Caki2 (cell line): ENCODE measurements at places on chromosomes 11 and 22. TPM values are rescaled to one million over a fixed set of nuclear protein-coding genes. Genes with fewer than 3 reads are reported as not detected.

PRODH gene
- 7.0 and 23.5 TPM in 2 replicates for total RNA-seq

WEE1 gene
- 80.6 and 104 TPM in 2 replicates for total RNA-seq

DKK3 gene
- 54.2 and 67.3 TPM in 2 replicates for total RNA-seq

HTR3B gene
- total RNA-seq = not detected in 2 replicates

IGF2 gene
- total RNA-seq = 2.3 and 5.6 TPM in 2 replicates

LRRC55 gene
- not detected in 2 replicates for total RNA-seq

OR51V1 gene
- total RNA-seq = not detected in 2 replicates

KCNJ5 gene
- total RNA-seq = 0.14 TPM in 1 of 2 replicates, not detected in the other

RFPL2 gene
- 0.49 and 2.8 TPM in 2 replicates for total RNA-seq

PGA5 gene
- not detected in 2 replicates for total RNA-seq

OTOG gene
- total RNA-seq = not detected in 2 replicates

CRYBB2 gene
- not detected in 2 replicates for total RNA-seq

GRCh38 chr11:30861064-30861463 is 274.9 kb upstream of the MPPED2 start:
- no peak for DNase-seq

- no peak for DNase-seq
Observed at GRCh38 chr11:100619484-100619883, 67.6 kb upstream of the ARHGAP42 start.

DNA sequence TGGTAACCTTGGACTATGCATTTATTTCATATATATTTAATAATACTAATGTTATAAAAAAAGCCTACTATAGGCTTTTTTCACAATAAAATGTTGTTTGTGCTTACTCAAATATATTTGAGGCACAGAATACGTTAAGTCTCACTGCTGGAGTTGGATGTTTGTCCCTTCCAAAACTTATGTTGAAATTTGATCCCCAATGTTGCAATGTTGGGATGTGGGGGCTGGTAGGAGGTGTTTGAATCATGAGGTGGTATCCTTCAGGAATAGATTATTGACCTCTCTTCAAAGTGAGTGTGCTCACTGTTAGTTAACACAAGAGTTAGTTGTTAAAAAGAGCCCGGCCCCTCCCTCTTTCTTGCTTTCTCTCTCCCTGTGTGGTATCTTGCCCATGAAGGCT is 1295.9 kb downstream of the JRKL start:
- no peak for DNase-seq

DNA sequence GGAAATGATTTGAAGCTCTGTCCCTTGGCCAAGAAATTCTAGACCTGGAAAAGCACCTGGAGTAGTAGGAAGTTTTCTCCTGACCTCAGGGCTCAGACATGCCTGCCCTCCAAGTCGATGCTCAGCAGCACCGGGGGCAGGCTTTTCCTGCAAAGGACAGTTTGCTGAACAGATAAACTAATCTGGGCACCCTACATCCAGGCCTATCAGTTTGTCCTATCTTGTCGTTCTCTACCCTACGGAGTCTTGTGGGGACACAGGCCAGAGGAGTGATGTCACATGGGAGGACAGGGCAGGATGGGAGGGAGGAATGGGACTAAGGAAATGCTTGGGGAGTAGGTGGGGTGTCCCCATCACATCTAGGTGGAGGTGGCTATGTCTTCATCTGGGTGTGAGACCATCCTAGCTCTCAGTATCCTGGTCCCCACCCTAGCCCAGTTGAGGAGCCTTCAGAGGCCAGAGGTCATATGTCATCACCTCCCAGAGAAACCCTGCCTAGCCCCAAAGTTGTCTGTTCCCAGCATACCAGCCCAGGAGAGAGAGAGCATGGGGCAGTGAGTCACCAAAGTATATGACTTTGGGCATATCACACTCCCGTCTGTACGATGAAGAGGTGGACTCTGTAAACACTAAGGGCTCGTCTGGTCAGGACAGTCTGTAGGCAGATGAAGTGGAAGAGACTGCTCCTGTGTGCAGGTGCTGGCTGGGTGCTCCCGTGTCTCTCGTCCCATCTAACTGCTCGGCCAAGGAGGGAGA is 18.1 kb upstream of the FCHSD2 start:
- no peak for DNase-seq

DNA sequence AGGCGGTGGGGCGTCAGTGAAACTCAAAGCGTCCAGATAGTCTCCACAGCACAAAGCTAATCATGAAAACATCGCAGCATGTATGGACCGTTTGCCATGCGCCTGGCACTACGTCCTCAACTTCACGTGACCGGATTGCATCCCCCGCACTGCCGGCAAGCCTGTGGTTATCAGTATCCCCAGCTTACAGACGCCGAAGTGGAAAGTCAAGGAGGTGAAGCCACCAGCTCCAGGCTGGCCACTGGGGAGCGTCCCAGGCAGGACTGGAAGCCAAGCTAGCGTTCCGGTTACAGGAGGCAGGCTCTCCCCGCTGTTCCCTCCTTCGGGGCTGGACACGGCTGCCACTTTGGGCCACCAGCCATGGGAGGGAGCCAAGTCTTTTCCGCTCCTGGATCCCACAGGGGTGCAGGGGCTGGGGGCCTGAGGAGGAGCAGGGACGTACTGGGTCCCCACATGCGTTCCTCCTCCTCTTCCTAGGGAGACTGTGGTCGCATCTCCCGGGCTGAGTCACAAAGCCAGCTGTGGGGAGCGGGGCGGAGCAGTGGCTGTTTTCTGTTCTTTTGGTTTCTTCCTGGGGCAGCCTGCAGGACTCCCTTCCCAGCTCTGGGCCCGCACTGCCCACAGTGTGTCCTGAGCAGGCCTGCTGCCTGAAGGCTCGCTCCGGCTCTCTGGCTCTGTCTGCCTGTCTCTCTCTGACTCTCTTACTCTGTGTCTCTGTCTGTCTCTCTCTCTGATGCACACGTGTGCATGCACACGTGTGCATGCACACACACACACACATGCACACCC is 4.3 kb upstream of the OSBPL5 start:
- no peak for DNase-seq

DNA sequence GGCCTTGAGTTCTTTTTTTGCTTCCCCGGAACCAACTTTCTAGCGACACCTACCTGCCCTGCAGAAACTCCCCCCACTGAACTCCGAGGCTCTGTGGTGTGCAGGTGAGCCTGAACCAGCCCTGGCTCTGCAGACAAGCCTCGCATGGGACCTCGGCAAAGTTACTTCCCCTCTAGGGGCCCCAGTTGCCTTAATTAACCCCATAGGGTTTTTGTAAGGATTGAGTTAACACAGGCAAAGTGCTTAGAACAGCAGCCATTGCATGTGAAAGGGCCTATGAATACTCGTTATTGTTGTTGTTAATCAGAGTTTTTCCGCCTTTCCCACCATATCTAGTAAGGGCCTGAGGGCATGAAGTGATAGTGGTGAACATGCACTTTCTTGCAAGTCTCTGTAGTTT is 12.6 kb upstream of the SYT13 start:
- DNase-seq = no peak

GRCh38 chr11:69272831-69273485 is 21.0 kb upstream of the MYEOV start:
- no peak for DNase-seq

DNA sequence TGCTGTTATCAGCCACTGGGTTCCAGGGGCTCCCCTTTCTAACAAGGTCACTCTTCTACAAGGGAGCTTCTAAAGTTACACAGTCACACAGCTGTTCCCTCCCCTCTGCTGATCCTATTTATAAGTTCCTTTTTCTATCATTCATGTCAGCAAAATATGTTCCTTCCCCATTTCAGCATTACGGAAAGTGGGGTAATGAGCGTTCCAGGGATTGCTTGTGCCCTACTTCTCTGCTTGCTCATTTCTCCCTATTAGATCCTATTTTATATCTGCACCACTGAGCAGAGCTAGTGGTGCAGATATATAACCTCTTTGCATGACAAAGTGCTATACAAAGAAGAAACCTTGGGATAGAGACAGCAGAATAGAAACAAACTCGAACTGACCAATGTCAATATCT is 22.7 kb upstream of the PLEKHB1 start:
- DNase-seq = no peak

DNA sequence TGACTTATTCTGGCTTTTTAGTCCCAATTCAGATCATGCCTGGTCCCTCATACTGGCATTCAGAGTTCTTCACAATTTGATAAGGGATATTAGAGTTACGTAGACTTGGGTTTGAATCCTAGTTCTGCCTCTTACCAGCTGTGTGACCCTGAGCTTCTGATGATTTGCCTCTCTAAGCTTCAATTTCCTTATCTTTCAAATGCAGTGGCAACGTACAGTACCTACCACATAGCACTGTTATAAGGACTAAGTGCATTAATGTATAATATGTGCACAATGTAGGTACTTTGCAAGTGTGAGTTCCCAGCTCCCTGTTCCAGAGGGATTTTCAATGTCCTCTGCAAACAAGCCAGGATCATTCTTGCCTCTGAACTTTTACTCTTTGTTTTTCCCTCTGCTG is 7.3 kb downstream of the RHOG start:
- DNase-seq = no peak

GRCh38 chr11:13225038-13226001 is 52.3 kb upstream of the BMAL1 start:
- peak; percentile 68 for DNase-seq

DNA sequence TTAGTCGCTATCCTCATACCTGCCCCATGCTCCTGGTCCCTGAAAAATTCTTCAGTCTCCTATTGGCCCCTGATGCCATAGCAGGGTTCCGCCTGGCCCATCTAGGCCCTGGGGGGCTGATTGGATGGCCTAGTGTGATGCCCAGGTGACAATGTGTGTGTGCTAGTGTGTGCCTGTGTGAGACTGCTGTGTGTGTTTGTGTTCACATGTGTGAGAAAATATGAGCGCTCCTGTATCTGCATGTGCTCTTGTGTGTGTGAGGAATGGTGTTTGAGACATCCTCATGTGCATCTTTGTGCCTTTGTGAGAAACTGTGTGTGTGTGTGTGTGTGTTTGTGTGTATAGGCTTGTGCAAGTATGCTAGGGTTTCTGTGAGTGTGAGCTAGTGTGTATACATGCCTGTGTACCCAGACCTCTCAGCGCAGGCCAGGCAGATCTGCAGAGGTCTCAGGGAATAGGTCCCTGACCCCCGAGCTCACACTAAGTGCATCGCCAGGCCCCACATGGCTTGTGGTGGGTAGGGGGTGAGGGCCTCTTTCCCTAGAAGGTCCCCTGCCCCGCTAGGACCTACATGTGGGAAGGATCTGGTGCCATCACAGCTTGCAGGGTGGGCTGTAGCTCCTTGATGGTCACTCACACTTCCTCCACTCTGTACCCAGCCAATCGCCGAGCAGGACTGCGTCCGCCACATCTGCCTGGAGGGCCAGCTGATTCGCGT is 64.6 kb downstream of the OTOG start:
- no peak for DNase-seq

- DNase-seq = no peak
Observed at GRCh38 chr11:15841931-15842740, 514.2 kb downstream of the SOX6 start.

- no peak for DNase-seq
Observed at GRCh38 chr11:121917482-121917881, 198.5 kb downstream of the BLID start.

GRCh38 chr11:60164550-60165075 is 18.3 kb downstream of the MS4A6A start:
- no peak for DNase-seq

GRCh38 chr11:120643284-120643683 is 131.7 kb downstream of the GRIK4 start:
- DNase-seq = no peak

- DNase-seq = no peak
Observed at GRCh38 chr11:39327302-39327701, 2132.2 kb downstream of the LRRC4C start.

GRCh38 chr11:69837791-69838190 is 18.6 kb upstream of the FGF3 start:
- DNase-seq = no peak

DNA sequence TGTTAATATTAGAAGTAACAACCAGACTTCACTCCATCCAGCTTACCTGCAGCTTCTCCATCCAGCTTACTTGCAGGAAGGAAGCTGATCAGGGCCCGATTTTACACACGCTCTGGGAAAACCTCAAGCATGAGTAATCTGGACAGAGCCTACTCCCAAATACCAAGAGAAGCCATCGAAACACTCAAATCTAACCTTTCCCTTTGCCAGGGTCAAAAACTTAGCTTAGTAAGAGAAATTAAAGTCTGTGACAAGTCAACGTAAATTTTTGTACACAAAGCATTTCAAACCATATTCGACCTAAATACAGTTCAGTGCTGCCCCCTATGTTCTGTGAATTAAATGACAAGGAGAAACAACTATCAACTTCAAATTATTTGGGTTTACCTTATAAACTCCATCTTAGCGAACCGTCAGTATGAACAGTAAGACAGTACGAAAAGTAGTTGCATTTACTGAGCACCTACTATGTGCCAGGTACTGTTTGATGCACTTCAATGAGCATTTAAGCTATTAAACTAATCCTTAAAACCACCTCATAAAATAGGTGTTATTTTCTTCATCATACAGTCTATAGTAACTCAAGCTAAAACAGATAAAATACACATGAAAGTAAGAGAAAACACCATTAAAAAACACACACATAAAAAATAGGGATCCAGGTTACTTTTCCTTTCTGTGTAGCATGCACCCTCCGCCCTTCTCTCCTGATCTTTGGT is 36.9 kb downstream of the ARFGAP3 start:
- peak; percentile 39 for DNase-seq

DNA sequence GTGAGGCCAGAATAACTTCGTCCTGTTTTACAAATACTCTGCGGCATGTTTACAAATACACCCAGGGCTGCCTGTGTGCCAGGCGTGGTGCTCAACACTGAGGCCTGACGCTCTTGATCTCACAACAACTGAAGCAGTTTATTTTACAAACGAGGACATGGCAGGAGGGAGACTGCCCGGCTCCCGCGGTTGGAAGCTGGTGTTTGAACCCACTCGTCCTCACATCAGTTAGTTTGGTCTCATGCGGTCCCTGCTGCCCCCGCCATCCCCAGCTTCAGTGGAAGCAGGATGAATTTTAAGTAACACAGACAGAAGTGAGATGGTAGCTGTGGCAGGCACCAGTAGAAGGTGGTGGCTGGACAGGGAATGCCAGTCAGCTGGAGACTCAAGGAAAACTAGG is 16.4 kb downstream of the KIAA0930 start:
- DNase-seq = no peak

DNA sequence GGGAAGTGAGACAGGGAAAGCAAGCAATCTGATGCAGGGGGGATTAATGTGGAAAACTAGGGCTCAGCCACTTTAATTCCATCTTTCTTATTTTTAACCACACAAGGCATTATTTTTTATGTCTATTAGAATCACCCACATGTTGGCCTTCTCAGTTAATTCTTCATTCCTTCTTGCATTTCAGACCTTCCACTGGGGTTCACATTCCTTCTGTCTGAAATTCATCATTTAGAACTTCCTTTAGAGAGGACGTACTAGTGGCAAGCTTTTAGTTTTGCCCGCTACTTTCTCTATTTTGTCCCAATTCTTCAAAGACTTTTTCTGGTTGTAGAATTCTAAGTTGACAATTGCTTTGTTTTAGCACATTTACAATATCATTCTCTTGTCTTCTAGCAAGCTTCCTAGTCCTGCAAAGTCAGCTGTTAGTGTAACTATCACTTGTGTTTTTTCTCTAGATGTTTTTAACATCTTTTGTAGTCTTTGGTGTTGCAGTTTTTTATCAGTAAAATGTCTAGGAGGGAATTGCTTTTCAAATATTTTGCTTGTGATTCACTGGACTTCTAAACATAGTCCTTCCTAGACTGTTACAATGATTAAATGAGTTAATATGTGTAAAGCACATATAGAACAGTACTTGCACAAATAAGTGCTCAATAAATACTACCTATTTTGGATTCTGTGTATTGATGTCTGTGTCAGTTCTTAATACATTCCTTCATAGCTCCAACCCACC is 5.5 kb upstream of the NNMT start:
- no peak for DNase-seq
